ENCODE measurements at places on chromosomes 7 and 10.
A peak's percentile ranks its signal among the peaks of the same experiment; 100 is the strongest.

GRCh38 chr10:122499012-122499411 is 37.7 kb downstream of the HTRA1 start:
- DNase-seq = no peak

DNA sequence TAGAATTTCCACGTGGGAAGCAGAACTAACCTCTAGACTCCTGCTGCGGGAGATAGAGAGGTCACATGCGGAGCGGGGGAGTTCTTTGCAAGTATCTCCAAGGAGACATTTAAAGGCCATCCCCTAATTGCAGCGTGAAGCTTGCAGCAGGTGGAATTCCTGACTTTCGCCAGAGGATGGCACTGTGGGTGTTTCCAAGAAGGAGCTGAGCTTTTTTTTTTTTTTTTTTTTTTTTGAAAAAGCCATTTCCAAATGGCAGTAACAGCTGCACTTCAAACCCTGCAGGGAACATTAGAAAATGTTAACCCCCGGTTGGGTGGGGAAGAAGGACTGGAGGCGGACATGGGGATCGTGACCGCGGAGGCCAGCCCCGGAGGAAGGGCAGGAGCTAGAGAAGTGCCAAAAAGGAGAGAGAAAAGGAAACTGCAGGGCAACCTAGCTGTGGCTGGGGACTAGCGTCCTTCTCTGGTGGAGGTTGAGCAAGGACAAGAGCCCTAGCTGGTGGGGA is 487.7 kb downstream of the TYW1 start:
- DNase-seq = peak; percentile 61

DNA sequence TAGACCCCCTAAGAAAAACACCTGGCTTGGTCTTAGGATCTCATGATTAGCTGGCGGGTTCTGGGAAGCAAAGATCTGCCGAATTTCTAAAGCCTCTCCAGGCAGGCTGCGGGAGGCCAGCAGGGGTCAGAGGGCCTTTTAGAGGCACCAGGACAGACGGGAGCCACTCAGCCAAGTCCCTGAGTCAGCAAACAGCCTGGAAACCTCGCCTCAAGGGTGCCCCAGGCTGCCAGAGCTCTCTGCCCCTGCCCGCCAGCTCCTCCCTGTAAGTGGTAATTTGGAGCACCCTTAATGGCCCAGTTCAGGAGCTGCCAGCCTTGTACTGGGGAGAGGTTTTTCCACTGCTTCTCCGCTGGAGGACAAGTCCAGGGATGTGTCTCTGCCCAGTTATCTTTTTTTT is 88.7 kb downstream of the HIP1 start:
- DNase-seq = no peak

DNA sequence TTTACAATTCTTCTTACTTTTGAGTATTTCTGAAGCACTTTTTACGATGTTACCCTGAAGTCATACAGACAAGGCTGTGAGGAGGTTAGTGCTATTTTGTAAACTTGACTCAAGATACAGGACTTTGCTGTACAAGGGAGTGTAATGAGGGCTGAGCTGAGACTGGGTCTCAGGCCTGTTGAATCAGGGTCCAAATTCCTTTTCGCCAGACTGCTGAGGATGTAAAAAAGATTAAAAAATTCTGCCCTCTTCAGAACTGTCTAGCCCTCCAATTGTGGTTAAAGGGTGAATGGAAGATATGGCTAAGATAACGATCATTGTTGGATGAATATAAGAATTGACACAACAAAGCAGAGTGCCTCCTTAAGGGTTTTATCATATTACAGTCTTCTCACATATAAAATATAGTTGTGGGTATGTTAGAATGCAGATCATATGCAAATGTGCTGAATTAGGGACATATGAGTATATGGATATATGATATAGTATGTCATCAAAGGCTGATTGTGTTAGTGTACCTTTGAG is 165.4 kb downstream of the SUGCT start:
- DNase-seq = peak; percentile 30

GRCh38 chr7:93148727-93149126 is 542 bp upstream of the SAMD9L start:
- no peak for DNase-seq

GRCh38 chr7:40202851-40203250 is 68.0 kb downstream of the SUGCT start:
- no peak for DNase-seq

DNA sequence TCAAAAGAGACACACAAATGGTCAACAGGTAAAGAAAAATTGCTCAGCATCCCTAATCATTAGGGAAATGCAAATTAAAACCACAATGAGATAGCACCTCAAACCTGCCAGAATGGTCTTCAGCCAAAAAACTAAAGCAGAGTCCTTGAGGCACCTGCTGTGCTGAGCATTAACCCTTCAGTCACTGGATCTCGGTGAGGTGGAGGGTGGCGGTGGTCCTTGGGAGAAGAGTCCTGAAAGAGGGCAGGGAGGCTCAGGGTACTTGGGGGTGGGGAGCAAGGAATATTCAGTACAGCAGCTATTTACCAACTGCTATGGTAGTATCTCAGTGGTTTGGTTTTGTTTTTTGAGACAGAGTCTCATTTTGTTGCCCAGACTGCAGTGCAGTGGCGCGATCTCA is 7.1 kb downstream of the KIAA1549 start:
- DNase-seq = no peak

GRCh38 chr10:33794460-33794859 is 460.0 kb upstream of the NRP1 start:
- DNase-seq = no peak

DNA sequence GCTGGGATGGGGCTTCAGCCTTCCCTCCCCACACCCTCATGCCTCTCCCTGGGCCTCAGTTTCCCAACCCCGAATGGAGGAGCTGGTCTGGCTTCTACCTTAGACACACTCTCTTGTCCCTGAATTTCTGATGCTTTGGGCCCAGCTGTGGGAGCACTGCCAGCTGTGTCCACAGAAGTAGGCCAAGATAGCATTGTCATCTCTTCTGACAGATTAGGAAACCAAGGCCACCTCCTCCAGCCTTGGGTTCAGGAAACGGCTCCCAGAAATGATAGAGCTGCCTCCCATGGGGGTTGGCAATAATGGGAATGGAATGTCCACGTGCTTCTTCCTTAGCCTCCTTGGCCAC is 1.3 kb downstream of the PPIF start:
- DNase-seq = no peak

- no peak for DNase-seq
Measured at GRCh38 chr10:127374901-127375300, 174.2 kb upstream of the NPS start.

- no peak for DNase-seq
Measured at GRCh38 chr10:2828741-2829140, 238.6 kb upstream of the PFKP start.

DNA sequence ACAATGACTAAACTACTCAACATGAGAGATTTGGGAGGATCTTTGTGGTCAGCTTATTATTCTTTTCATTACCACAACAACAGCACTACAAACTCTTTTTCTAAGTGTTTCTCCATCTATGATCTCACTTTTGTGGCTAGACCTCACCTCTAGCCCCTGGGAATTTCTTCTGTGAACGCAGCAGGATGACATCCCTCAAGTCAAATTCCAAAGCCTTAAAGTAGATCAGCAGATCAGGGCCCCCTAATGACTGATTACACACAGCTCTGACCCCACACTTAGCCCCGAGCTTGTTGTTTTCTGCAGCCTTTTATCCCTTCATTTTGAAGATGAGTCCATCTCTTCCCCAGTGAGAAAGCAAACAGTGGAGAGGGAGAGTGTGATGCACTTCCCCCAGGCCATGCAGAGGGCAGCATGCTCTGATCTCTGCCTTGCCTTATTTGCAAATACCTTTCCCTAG is 27.3 kb downstream of the TFAM start:
- DNase-seq = peak; percentile 85

- DNase-seq = no peak
Measured at GRCh38 chr10:132541601-132542011, 4.0 kb downstream of the INPP5A start.

GRCh38 chr7:155000795-155001194 is 2.1 kb downstream of the PAXIP1 start:
- no peak for DNase-seq

- DNase-seq = no peak
Measured at GRCh38 chr7:73622909-73623797, 1.2 kb downstream of the MLXIPL start.

GRCh38 chr7:119096683-119097082 is 872.2 kb downstream of the ANKRD7 start:
- DNase-seq = no peak

DNA sequence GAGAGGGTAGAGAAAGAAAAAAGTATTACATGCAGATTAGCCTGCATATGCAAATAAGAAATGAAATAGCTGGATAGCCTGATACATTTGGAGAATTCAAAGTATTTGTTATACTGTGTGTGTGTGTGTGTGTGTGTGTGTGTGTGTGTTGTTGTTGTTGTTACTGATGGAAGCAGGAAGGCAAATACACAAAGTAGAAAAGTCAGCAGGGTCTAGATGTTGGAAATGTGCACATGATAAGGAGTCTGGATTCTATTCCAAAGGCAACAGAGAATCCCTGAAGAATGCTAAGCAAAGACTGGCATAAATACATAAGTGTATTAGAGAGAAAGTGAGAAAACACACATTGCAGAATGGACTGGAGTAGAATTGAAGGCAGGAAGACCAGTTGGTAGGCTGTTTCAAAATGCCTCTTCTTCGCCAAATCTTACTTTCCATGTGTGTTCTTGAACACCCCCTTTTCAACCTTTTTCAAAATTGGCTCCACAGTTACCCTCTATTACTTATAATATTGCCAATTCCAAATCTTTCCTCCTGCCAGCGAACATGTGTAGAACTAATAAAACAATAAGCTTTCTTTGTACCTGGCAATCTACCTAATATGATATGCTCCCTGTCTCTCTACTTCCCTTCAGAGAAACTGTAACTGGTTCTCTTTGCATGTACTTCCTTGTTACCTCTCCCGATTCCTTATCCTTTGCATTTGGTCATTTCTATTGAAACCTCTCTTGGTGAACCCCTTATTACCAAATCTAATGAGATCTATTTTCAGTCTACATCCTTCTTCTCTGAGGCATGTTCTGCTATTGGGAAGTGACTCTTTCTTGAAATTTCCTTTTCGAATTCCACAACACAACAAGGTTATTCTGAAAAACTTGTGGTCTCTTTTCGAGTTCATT is 6.2 kb downstream of the CPED1 start:
- DNase-seq = no peak

- no peak for DNase-seq
Measured at GRCh38 chr10:132102717-132103110, 37.0 kb downstream of the JAKMIP3 start.

DNA sequence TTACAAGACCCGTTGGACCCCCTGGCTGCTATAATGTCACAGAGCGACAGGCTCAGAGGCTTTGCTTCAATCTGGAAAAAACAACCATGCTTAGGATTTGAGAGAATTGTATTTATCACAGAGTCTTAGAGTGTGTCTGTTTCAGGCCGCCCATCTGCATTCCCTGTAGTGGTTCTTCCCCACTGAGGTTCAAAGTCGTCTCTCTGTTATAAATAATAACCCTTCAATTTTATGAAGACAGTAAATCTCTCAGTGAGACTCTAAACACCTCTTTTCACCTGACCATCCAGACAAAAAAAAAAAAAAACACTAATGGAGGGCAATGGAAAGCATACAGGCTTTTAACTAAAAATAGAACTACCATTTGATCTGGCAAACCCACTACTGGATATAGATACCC is 565.4 kb upstream of the AUTS2 start:
- DNase-seq = no peak

- no peak for DNase-seq
Measured at GRCh38 chr10:103583871-103584215, 90.3 kb downstream of the NEURL1 start.

DNA sequence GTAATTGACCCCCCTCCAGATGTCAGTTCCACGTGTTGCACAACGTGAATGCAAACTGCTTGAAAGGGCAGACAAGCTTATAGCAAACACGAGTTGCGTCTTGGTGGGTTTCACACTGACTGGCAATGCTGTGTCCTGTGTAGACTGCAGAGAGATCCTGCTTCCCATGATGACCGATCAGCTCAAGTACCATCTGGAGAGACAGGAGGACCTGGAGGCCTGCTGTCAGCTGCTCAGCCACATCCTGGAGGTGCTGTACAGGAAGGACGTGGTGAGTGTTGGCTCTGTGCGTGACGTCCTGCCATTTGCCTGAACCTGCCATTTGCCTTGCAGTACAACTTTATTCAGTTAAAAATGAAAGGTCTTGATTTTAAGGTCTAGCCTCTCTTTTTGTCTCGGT is 71.1 kb downstream of the INSYN2A start:
- DNase-seq = no peak

DNA sequence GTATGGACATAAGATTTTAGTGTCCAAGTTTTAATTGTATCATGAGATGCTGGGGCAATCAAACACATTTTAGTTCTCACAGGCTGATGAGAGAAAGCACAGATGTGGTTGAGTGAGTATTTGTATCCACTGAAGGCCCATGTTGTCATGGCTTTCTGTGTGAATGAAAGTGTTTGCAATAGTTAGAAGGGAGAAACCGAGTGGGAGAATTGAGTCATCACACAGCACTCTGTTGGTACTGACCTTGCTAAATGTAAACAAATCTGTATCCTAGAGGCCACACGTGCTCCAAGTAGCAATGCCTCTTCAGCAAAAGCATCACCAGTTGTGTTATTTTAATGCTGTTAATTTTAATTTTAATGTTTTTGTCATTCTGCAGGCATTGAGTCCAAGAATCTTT is 121.2 kb downstream of the EMX2 start:
- DNase-seq = peak; percentile 88

- DNase-seq = no peak
Measured at GRCh38 chr10:4263601-4263921, 478.6 kb upstream of the KLF6 start.

- DNase-seq = no peak
Measured at GRCh38 chr7:155591055-155591775, 44.9 kb upstream of the CNPY1 start.

- DNase-seq = no peak
Measured at GRCh38 chr10:14749070-14749809, 25.5 kb downstream of the FAM107B start.

DNA sequence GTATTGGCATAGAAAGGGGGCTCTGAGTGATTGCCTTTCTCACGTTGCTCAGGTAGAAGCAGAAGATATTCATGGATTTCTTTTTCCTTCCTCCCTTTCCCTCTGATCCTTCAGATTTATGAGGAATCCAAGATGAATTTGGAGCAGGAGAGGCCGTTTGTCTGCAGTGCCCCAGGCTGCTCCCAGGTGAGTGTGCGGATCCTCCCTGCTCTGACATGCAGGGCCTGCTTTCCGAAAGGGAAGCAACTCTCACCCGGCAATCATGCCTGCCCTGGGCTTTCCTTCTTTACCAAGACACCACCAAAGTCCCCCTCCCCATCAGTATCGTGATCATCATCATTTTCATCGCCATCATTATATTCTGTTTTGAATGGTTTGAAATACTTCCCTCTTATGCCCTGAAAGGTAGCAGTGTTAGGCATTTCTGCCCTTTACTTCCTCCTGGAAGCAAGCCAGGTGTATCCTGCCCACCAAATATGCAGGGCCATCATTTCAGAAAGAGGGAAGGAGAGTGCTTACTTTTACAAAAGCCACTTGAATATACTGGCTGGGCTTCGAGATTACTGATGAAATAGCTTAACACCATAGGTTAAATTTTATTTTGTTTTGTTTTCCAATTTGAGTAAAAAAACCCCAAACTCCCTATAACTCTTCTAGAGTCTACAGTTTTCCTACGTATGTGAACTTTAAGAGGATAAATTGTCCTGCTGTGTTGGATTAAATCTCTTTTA is 75.9 kb downstream of the CREB5 start:
- DNase-seq = peak; percentile 10

GRCh38 chr7:90879924-90880323 is 283.8 kb downstream of the CDK14 start:
- DNase-seq = no peak
